ENCODE measurements at places on chromosomes 6 and 20.
A peak's percentile ranks its signal among the peaks of the same experiment; 100 is the strongest.

GRCh38 chr6:98525860-98526259 lies 308.5 kb upstream of the POU3F2 start:
- no peak for DNase-seq

DNA sequence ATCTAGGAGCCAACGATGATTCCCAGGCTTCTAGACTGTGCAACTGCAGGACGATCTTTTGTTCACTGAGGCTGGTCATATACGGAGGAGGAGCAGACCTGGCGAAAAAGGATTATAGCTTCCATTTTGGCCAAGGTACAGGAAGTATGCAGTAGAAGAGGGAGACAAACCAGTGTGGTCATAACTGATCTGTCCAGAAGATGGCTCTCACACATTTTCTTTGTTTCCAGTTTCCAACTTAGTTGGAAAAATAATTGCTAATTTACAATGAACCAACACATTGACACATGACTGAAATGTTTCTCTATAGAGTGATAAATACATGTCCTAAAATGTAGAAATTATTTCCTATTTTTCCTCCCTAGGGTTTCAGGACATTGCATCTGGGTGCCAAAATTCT lies 364.1 kb upstream of the BTBD3 start:
- no peak for DNase-seq

DNA sequence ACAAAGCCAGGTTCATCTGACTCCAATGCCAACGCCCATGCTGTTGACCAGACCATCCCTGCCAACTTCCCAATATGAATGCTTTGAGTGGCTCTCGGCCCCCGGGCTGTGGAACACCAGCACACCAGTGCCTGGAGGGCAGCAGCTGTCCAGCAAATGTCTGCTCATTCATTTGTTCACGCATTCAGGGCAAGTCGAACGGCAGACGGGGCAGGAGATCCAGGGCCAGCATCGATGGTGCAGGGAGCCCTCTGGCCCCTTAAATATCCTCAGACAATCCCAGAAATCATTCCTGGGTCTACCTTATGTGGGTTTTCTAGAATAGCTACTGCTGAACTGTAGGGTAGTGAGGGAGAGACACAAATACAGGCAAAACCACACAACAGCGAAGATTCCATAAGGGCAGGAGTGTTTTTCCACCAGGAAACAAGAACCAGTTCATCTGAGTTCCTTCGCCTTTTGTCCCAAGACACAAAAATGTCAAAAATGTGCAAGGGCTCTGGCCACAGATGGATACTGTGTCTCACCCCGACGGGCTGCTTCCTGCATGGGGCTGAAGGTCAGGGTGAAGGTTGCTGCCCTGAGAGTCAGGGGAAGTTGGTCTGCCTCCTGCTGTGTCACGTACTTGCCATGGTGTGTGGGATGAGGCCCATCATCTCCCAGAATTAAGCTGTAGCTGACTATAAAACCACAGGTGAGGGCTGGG lies 15.5 kb downstream of the RIPOR3 start:
- DNase-seq, result no peak

DNA sequence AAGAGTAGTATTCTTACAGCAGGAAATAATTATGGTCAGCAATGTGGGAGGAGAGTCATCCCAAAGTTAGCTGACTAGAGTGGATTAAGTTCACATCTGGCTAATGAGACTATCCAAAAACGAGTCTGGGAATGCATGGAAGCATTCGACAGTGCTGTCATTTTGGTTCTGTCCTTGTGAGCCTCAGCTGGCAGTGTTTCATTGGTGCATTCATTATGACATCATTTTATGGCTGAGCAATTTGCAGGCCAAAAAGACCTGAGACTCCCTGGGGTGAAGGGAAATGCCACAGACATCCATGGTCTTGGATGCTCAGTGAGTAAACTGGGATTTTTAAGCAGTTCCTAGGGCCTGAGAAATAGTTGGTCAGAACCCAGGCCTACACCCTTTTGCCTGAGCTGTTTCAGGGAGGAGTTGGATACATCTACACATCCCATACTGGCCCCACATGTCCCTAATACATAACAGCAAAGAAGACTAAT lies 196.4 kb upstream of the CCN2 start:
- no peak for DNase-seq

GRCh38 chr6:137827411-137827940 lies 39.6 kb upstream of the TNFAIP3 start:
- no peak for DNase-seq

DNA sequence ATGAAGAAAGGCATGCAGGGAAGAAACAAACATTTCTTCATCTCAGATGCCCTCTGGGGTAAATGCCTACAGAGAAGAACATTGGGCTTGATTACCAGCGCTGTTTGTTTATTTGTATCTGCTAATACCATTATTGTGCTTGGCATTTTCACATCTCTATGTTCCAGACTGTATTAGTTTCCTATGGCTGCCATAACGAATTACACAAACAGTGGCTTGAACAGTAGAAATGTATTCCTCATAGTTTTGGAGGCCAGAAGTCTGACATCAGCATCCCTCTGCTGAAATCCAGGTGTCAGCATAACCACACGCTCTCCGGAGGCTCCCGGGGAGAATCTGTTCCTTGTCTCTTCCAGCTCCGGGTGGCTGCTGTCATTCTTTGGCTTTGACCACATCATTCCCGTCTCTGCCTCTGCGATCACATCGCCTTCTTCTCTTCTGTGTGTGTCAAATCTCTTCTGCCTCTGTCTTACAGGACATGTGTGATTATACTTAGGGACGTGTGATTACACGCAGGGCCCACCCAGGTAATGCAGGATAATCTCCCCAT lies 241.6 kb upstream of the SUPT3H start:
- no peak for DNase-seq

DNA sequence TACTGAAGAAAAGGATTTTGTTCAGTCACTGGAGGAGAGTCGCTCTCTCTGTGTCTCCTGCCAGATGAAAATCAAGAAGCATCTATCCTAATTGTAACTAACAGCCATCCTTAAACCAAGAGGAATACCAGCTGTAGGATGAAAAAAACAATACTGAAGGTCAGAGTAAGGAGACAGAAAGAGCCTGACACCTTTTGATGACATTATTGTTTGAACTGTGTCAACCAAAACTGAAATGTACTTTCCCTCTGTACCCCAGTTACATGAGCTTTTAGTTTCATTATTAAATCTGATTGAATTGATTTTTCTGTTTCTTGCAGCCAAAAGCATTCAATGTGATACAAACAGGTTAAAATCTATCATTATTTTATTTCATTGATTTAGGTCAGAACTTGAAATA lies 17.2 kb upstream of the BTBD9 start:
- no peak for DNase-seq

GRCh38 chr6:36350681-36351571 lies 14.2 kb upstream of the BNIP5 start:
- DNase-seq, result no peak

DNA sequence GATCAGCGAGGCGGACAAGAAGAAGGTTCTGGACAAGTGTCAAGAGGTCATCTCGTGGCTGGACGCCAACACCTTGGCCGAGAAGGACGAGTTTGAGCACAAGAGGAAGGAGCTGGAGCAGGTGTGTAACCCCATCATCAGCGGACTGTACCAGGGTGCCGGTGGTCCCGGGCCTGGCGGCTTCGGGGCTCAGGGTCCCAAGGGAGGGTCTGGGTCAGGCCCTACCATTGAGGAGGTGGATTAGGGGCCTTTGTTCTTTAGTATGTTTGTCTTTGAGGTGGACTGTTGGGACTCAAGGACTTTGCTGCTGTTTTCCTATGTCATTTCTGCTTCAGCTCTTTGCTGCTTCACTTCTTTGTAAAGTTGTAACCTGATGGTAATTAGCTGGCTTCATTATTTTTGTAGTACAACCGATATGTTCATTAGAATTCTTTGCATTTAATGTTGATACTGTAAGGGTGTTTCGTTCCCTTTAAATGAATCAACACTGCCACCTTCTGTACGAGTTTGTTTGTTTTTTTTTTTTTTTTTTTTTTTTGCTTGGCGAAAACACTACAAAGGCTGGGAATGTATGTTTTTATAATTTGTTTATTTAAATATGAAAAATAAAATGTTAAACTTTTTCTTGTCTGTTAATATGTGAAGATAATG lies 2.2 kb downstream of the HSPA1B start:
- no peak for DNase-seq

- peak; percentile 35 for DNase-seq
Observed at GRCh38 chr6:105646391-105646867, 243.5 kb upstream of the PREP start.

DNA sequence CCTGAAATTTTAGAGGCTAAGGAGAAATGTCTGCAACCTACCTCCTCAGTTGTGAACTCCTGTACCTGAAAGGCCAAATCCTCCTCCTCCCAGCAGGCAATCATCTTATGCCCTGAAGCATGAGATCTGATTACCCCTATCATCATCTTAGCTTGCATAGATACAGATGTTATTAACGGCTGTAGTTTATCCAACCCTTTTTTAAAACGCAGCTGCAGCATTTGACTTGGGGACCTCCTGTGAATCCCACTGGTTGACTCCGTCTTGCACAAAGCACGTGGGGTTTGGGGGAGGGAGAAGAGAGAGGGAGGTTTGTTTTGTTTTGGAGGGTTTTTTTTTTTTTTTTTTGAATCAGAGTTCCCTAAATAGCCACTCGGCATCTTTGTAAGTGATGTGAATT lies 5.8 kb upstream of the NR2E1 start:
- DNase-seq, result no peak

DNA sequence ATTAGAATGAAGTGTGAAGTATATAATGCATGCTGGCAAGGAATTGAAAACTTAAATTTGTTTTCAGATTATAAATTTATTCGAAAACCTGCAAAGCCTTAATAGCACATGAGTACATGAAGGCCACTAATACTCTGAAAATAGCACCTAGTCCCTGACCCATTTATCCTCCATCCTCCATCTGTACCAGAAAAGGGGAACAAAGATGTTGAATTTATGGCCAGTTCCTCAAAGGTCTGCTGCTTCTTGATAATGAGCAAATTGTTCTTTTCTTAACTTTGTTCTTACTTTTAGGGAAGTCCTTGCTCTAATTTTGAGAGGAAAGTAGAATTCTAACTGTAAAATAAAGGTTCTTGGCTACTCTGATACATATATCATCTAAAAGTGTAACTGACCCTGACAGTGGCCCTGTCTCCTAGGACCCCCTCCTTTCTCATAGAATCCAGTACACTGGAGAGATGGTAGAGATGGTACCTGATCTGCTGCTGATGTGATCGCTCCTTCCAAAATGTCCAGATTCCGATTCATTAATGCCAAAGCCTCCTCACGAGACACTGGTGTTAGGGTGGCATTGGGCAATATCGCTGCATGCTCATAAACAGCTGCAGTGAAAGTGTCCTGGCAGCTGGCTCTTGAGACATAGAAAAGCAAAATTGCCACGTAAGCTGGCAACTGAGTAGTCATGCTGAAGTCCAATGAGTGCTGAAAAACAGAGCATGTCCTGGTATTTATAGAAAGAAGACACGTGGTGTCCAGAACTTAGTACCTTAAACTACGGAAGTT lies at the start of gene VNN1:
Gene VNN1, minus strand, starts transcription at position 704 of the 783 bp plus-strand sequence. Its CDS starts 20 bp downstream, at position 684.
- no peak for DNase-seq
